ENCODE measurements at places on chromosomes 3 and 15.

GRCh38 chr3:181486141-181486885 is 225.4 kb upstream of the SOX2 start:
- DNase-seq = no peak

DNA sequence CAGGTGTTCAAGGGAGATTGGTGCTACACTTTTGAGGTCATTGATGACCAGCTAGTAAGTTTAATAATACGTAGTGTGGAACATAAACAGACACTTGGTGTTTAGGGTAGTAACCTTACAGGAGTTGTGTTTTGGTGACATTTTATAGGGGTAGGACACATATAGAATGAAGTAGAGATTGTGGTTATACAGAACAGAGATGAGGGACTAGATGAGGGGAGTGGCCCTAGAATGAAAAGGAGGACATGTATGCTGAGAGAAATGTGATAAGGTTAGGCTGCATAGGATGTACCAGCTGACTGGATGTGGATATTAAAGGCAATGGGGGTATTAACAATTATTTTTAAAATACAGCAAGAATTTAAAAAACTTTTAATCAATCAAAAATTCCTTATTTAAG is 8.0 kb downstream of the MBNL1 start:
- DNase-seq = no peak

GRCh38 chr3:187926620-187927019 is 181.4 kb upstream of the BCL6 start:
- DNase-seq = no peak

GRCh38 chr3:78762121-78762520 is 1005.7 kb downstream of the ROBO1 start:
- no peak for DNase-seq

- DNase-seq = no peak
Observed at GRCh38 chr3:151852074-151852811, 21.2 kb upstream of the SUCNR1 start.

- DNase-seq = no peak
Observed at GRCh38 chr15:36807134-36807764, 227.8 kb downstream of the CDIN1 start.

- no peak for DNase-seq
Observed at GRCh38 chr3:111955876-111956275, 22.9 kb upstream of the ABHD10 start.

DNA sequence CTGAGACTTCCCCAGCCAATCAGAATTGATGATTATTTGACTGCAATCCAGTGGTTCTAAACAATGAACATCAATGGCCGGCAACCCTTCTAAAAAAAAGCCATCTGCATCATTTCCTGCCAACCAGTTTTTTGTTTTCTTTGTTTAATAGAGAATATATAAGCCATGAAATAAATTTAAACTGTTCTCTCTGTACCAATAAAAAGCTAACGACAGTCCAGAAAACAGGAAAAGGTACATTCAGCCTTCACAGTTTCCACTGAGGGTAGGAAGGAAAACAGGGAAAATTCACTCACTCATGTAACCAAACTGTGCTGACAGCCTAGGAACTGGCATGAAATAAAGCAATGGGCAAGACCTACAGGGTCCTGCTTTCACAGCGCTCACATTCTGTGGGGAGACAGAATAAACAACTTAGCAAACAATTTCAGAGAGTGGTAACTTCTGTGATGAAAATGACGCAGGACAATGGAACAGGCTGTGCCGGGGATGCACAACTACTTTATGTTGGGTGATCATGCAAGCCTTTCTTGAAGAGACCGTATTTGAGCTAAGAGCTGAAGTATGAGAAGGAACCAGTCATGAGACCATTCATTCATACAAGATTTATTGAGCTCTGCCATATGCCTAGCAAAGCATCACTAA is 630.1 kb downstream of the MAGI1 start:
- no peak for DNase-seq

DNA sequence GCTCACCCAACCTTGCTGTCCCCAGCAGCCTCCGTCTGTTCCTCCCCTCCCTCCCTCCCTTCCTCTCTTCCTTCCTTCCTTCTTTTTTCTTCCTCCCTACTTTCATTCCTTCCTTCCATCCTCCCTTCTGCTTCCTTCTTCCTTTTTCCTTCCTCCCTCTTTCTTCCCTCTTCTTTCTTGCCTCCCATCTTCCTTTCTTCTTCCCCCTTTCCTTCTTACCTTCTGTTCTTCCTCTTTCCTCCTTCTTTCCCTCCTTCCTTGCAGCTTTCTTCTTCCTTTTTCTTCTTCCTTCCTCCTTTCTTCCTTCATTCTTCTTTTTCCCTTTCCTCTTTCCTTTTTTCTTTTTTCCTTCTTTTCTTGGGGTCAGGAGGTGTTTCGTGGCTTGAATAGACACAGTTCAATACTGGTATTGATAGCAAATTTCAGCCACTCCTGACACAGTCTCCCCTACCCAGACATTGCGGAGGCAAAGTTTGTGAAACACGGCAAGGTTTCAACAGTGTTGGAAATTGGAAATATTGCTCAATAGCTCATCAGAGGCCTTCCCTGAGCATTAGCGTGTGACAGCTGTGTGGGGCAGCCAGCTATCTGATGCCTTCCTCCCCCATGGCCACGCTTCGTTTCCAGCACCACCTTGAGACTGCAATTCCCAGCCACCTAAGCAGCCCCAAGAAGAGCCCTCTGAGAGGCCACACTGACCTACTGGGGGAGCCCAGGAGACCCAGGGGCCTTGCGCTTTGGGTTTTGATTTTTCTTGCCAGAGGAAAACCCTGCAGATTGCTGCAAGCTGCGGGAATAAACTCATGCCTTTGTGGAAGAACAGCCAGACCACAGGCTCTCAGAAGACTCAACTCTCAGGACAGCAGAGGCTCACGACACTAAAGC is 82.2 kb downstream of the KLF15 start:
- DNase-seq = no peak

DNA sequence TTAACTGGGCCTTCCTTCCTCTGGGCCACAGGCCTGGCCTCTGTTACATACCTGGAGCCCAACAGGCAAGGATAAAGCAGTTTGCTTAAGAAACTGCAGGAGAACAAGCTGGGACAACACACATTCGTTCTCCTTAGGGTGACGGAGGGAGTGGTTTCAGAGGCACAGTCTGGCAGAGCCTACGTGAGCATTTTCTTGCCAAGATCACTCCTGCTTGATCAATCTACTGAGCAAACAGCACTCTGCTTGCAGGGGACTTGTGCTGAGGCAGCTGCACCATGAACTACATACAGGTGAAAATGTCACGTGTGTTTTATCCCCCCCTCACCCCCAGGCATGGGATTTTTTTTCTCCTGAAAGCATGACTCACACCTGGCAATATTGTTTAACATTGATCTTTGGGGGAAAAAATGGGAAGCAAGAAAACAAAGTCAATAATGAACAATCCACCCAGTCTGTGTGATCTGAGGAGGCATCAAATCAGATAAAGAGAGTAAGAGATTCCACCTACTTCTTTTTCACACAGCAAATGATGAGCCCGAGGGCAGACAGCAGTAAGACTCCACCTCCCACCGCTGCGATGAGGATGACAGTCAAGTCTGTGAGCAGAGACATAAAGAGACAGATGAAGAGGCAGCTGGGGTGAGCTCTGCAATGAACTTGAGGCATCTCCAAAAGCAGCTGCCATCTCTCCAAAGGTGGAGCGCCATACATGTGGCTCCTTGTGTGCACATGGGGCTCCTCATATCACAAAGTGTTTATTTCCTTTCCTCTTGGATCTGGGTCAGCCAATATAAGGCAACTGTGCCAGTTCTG is 57.4 kb downstream of the CDCP1 start:
- DNase-seq = no peak

DNA sequence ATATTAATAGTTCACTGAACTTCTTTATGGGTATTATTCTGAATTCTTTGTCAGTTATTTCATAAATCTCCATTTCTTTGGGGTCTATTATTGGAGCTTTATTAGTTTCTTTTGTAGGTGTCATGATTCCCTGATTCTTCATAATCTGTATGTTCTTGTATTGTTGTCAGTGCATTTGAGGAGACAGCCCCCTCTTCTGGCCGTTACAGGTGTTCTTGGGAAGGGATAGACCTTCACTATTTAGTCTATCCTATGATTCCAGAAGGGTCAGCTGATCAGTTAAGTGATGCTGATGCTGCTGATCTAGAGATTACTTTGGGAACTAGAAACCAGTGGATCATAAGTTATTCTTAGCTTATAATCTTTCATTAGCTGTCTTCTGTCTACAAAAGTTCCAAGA is 34.9 kb downstream of the TMEM39A start:
- DNase-seq = no peak

GRCh38 chr3:147680837-147681483 is 271.8 kb downstream of the ZIC1 start:
- no peak for DNase-seq

DNA sequence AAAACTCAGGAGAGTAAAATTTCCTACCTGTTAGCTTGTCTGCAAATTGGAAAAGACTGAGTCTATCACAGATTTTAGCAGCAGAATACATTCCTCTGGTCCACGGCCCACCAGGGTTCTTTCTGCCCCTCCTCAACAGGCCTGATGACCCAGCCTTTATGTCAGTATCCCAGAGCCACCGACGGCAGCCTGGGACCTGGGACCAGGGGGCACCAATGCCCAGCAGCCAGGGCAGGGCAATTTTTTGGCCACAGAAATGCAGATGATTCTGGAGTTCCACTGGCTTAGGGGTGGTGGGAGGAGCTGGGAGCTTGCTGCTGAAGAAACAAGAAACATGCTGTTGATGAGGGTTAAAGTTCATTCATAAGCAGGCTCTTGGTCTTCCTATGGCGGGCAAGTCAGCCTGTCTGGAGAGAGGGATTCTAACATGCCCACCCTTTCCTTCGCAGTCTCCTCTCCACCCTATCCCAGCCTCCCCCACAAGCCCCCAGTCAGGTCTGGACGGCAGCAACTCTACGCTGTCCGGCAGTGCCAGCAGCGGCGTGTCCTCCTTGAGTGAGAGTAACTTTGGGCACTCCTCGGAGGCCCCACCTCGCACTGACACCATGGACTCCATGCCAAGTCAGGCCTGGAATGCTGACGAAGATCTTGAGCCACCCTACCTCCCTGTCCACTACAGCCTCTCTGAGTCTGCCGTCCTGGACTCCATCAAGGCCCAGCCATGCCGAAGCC is 4.3 kb upstream of the MANF start:
- no peak for DNase-seq

GRCh38 chr15:94002041-94002440 is 229.3 kb upstream of the MCTP2 start:
- DNase-seq = no peak

Data from stimulated activated naive CD4-positive, alpha-beta T cell treated with Interleukin-2 at 50 U/mL for 16 hours (primary cell).